ENCODE measurements at places on chromosomes 5 and 9.

- DNase-seq = no peak
Observed at GRCh38 chr5:158995694-158996173, 104.0 kb downstream of the EBF1 start.

DNA sequence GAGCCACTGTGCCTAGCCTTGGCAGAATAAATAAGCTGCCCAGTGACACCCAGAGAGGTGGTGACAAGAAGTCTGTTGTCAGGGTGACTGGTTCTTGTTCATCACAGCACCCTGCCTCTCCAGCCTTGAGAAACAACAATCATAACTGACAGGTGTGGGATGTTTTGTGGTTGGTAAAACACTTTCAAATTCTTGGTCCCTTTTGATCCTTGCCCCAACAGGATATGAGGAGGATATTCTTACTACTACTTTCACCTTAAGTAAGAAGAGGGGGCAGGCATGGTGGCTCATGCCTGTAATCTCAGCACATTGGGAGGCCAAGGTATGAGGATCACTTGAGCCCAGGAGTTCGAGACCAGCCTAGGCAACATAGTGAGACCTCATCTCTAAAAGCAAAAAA, 14.2 kb upstream of the FRRS1L start:
- DNase-seq = no peak

GRCh38 chr5:118146824-118147223, 841.5 kb downstream of the DTWD2 start:
- DNase-seq = no peak

DNA sequence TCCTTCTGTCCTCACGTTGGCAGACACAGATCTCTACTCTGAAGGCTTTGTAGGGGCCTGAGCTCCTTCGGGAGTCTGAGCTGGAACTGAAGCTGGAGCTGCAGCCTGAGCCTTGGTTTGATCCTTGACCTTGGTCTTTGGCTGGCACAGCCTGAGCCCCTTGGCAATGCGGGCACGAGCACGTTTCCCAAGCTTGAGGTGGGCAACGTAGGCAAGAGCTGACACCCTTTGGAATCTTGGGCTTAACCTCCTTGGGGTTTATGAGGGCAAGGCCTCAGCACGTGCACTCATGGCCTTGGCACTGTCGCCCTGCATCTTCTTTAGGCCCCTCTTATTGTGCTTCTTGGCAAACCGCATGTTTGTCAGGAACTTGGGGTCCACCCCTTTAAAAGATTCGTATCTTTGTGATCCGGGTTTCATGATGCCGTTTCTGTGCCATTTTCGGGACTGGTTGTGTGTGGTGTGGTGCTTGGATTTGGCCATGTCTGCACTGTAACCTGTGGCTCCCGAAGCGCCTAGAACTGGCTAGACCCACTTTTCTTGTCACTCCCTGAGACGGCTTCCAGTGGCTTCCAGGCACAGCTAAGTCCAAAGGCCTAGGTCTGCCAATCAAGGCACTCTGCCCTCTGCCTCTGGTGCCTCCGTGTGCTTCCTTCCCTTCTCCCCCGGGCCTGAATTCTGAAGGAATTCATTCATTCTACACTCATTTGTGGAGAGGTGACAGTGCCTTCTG, 1.4 kb downstream of the SUSD1 start:
- no peak for DNase-seq

GRCh38 chr9:76342201-76342600, 52.0 kb downstream of the RFK start:
- DNase-seq = no peak

GRCh38 chr5:59893429-59894227, at the start of gene PDE4D:
TSS of gene PDE4D (minus strand) at chr5:59893726.
- peak; percentile 72 for DNase-seq

DNA sequence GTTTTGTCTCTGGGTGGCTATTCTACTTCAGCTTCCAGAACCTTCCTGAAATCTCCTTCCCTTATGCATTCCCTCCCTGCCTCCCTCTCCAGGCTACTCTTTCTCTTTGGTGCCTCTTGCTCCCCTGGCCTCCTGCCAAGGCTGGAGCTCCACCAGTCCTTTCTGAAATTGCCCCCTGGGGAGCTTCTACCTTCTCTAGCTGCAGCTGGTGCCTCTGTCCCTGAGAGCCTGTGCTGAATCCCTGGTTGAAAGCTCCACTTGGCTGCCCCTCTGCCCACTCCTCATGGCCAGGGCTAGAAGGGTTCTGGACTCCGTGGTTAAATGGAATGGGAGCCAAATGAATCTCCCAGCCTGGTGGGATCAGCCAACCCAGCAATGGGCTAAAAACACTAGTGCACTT, 80.1 kb downstream of the COL15A1 start:
- peak; percentile 44 for DNase-seq

- peak; percentile 22 for DNase-seq
Observed at GRCh38 chr5:175321927-175322532, 122.0 kb downstream of the DRD1 start.

- DNase-seq = no peak
Observed at GRCh38 chr5:137699336-137700281, 36.3 kb downstream of the KLHL3 start.
